ENCODE measurements at places on chromosomes 2 and 18.

DNA sequence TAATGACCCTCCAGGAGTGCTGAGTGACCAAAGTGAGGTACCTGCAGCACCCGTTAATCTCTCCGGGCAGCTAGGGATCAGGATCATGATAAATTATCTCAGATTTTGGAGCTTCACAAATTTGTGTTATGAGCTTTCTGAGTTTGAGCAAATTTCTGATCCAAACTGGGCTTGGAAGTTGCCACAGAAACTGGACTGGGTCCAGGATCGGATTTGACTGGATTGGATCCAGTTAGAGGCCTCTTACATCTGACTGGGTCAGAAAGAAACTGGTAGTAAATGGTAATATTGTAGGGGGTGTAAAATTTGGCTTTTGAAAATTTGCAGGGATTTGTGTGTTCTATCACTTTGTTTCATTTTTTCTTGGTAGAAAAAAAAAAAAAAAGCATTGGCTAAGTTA lies 19.7 kb upstream of the CAPN13 start:
- DNase-seq: no peak

DNA sequence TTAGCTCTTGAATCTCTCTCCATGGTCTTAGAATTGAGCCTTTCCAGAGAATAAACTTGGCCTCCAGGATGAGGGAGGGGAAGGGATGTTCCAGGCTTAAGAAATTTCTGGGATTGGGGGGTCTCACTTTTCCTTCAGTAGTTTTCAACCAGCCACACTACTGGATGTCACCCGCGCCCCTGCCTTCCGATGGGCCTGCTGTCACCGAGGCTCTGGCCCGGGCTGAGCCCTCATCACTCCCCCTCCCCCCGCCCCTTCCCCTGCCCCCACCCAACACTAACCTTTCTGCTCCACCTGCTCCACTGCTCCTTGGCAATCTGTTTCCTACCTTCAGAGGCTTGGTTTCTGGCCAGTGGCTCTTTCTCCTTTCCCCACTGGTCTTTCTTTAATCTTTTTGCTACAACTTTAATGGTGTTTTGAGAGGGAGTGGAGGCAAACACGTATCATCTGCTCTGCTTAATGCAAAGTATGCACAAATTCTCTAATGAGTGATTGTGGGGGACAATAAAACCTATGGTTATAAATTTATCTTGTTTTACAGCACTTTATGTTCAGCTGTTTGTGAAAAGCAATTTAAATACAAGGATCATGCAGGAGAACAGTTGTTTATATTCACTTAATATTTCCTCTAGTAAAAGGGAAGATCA lies 155.1 kb downstream of the WDSUB1 start:
- DNase-seq: no peak

GRCh38 chr2:88160517-88160916 lies 9.6 kb upstream of the THNSL2 start:
- DNase-seq: no peak

DNA sequence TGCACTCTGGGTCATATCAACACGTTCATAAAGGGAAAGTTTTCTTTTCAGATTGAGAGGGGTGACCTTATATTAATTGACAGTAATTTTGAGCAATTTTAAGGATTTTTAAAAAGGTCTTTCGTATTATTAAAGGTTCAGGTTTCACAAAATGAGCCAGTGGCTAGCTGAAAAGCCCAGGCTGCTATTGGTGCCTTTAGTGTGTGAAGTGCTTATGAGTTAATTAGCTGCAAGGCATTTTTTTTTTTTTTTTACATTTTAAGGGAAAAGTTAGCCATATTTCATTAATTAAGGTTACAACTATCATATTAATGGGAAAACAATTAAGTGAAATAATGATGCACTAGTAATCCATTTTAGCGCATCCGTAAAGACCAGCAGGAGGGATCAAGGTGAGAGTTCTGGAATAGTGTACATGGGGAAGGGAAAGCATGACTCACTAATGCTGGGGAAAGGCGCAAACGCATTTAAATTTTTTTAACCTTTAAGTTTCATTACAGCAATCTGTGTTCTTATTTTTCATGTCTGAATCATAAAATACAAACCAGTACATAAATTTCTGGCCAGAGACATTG lies 200.0 kb downstream of the ZNF407 start:
- DNase-seq: no peak

- DNase-seq: no peak
Observed at GRCh38 chr2:135132314-135132713, 80.2 kb downstream of the RAB3GAP1 start.

- DNase-seq: no peak
Observed at GRCh38 chr2:43289331-43289730, 62.9 kb upstream of the ZFP36L2 start.

DNA sequence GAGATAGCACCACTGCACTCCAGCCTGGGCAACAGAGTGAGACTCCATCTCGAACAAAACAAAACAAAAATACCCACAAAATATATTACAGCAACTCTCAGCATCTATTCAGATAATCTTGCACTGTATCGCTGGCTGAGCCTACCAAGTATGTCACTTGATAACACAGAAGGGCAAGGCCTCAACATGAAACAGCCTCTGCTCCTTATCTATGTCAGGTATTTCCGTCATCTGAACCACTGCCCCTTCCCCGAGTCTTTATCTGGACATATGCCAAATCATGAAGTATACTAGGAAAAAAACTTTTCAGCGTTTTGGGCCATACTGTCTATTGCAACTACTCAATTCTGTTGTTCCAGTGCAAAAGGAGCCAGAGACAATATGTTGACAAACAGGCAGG lies 17.7 kb downstream of the PDIA6 start:
- DNase-seq: no peak

GRCh38 chr2:218407717-218408116 lies 8.0 kb downstream of the CTDSP1 start:
- DNase-seq: no peak

DNA sequence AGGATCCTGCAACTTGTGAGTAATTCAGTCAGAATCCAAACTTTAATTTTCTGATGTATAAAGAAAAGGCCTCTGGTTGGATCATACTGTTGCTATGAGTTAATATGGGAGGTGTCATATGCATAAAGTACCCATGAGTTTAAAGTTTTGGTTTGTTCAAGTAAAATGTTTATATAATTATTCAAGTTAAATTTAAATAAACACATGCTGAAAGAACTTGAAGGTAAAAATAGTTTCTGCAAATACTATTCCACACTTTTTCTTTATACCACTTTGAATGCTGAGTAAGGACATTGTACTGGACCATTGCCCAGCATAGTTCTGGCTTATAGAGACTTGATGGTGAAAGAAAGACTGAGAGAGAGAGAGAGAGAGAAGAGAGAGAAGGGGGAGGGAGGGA lies 30.7 kb downstream of the PKP4 start:
- no peak for DNase-seq

Measured in frontal cortex (tissue), 4 donors.